ENCODE measurements at places on chromosomes 7 and 10.

DNA sequence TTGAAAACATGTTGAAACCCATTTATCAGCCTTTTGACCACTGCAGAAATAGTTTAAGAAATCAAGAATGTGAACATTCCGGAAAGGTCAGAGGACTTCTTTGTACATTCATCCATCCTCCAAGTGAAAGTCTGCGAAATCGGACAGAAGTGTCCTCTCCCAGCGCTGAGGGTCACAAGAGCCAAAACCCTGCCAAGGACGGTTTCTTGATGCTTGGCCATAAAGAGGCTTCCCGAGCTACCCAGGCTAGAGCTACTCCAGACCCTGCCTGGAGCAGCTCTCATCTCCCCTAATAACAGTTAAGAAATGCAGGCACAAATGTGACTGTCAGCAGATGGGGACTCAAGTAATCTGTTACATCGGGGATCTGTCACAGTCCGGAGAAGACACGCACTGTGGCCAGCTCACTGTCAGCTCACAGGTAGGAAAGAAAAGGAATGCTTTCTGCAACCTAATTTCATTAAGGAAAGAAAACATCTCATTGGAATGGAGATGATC, 4.5 kb upstream of the CYTH3 start:
- DNase-seq = no peak

DNA sequence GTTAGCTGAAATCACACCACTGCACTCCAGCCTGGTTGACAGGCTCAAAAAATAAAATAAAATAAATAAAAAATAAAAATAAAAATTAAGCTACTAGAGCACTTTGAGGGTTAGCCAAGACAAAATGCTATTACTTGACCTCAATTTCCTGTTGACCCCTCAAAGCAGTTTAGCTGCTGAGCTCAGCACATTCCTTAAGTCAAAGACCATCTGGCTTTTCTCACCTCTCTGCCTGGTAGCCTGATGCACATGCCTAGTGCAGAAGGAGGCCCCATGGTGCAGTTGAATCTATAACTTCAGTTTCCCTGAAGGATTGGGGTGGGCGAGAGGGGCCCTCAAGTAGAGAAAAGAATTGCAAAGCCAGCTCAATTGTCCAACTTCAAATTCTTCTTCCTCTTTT, 211.1 kb upstream of the GALNT17 start:
- DNase-seq = no peak

GRCh38 chr7:142454862-142455261, 197.0 kb upstream of the PRSS58 start:
- no peak for DNase-seq

GRCh38 chr7:65216469-65216868, 157.2 kb upstream of the ZNF92 start:
- DNase-seq = no peak

DNA sequence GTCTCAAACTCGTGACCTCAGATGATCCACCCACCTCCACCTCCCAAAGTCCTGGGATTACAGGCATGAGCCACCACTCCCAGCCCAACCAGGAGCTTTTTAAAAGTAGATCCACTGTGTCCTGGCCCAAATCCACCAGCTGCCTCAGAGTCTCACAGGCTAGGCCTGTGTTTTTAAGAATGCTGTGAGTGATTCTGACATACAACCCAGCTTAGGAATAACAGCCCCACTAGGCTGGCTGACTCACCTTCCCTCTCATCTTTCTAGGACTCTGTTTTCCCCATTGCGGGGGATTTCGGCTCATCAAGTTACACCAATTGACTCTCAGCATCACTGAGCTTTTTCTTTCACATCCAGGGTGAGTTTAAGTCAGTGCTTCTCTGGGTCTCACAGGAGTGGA, 207.6 kb downstream of the SKIDA1 start:
- no peak for DNase-seq

GRCh38 chr7:92456236-92456635, 9.0 kb downstream of the GATAD1 start:
- DNase-seq = no peak

- no peak for DNase-seq
These were observed 308.8 kb downstream of the SEMA3D start for GRCh38 chr7:84877943-84878570.

GRCh38 chr10:64648915-64649314, 1127.7 kb downstream of the REEP3 start:
- DNase-seq = no peak

- no peak for DNase-seq
These were observed 163.6 kb downstream of the CAMK1D start for GRCh38 chr10:12513003-12513365.

DNA sequence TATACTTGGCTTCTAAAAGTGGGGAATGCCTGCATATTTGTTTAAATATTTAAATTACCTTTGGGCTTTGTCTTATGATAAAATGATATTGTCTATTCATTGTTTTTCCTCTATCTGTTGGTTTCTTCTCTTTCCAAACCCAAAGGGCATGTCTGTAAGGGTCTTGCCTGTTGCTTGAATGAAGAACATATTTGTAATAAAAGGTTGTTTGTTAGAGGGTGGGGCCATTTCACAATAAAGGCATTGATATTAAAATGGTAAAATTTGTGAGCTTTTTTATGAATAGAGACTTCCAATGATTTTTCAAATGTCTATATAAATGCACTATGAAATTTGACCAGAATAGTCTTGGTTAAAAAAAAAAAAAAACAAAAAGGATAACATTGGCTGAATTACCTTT, 105.2 kb downstream of the DKK1 start:
- DNase-seq = no peak

GRCh38 chr7:126690848-126691751, 561.6 kb downstream of the GRM8 start:
- DNase-seq = no peak

DNA sequence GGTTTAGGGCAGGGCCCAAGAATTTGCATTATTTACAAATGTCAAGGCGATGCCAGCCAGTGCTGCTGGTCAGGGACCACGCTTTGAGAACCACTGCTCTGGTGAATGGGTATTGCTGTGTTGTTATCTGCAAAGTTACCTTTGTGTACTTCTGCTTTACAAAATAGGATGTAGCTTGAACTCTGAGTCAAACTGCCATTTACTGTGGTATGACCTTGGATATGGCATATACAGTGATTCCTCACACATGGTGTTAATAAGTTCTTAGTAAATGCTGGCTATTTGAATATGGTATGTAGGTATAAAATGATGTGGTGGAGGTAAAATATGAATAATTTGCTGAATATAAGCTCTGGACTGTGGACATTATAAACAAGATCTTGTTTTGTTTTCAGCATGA, 148.9 kb downstream of the AUTS2 start:
- no peak for DNase-seq

DNA sequence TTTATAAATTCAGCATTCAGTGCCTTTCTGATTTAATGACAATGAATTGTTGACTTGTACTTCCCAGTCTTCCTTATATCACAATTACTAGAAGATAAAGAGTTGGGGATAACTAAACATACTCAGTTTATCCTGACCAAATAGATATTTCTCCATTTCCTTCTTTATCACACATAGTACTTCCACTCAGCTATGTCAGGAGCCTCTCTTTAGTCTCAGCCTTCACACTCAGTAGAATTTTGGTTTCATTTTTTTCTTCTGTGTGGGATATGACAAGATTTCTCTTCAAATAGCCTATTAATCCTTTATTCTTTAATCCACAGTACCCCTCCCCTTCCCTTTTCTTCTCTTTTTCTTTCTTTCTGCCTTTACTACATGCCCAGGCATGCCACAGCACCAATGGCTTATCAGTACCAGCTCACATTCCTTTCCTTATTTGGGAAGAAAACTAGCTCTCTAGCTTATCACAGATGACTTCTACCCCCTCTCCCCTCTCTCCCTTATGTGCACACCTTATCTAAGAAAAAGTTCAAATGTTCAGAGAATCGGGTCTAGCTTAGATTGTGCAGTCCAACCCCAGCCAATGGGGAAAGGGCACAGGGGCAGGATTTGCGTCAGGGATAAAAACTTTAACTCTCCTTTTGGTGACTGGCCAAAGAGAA, 109.0 kb downstream of the PHF14 start:
- DNase-seq = no peak

DNA sequence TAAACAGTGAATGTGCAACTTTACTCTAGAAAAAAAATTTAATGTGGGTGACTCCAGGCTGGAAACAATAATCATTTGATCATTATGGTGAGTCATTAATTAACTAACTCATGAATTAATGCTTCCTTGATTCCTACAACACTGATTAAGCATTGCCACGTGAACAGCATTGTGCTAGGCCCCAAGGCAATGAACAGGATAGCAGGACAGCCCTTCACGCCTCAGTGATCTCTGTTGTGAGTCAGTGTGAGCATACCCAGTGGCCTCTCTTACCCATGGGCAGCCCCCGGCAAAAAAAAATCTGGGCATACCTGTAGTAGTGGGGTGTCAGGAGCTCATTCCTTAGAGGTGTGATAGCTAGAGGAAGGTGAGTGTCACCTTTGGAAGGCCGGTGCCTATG, 76.0 kb downstream of the DENND2A start:
- no peak for DNase-seq

- DNase-seq = no peak
These were observed 17.6 kb upstream of the PAX2 start for GRCh38 chr10:100727808-100728207.

DNA sequence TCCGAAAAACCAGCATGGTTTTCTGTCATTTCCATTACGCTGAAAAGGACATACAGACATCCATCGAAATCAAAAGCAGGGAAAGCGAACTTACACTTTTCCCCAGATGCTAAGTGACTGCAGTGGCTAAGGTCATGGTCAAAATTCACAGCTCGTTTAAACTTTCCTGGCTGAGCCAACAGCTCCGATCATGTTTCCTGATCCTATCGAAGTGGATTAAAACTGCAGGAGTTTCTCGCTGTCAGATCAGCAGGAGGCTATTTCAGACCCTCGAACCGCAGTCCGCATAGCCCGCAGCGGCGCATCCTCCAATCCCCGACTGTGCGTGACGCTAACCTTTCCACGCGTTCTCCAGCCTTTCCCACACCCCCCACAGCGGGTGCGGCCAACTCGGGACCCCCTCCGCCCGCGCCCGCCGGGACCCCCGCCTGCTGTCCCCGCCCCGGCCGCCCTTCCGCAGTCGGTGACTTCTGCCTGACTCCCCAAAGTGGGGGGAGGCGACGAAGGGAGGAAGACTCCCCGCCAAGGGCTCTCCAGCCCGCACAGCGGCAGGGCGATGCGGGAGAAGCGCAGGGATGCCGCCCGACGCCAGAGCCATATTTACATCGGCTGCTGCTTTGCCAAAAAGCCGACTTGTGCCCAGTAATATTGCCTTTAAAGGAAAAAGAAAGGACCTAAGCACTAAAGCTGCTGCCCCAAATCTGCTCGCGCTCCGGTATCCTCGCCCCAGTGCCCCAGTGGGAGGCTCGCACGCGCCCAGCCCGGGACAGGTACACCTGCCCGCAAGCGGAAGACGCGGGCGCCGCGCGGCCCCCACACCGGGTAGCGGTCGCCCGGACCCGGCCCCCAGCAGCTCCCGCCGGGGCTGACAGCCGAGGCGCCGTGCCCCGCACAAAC, 1.2 kb downstream of the PIP4K2A start:
- DNase-seq = no peak

DNA sequence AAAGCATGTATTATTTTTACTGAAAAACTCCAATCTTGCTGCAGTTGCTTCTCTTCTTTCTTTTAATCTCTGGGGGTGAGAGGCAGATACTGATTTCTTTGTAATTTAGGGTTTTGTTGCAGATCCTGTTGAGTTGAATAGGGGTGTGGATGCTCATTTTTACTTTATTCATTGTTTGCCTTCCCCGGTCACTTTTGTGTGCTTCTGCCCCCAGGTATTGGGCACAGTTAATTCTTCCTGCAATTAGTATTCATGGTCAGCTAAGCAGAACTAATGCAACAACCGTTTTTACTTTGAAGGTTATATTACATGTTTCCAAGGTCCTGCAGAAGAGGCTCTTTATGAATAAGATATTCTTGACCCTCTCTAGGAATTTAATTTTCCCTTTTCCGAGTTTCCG, 96.4 kb downstream of the BUB3 start:
- no peak for DNase-seq

DNA sequence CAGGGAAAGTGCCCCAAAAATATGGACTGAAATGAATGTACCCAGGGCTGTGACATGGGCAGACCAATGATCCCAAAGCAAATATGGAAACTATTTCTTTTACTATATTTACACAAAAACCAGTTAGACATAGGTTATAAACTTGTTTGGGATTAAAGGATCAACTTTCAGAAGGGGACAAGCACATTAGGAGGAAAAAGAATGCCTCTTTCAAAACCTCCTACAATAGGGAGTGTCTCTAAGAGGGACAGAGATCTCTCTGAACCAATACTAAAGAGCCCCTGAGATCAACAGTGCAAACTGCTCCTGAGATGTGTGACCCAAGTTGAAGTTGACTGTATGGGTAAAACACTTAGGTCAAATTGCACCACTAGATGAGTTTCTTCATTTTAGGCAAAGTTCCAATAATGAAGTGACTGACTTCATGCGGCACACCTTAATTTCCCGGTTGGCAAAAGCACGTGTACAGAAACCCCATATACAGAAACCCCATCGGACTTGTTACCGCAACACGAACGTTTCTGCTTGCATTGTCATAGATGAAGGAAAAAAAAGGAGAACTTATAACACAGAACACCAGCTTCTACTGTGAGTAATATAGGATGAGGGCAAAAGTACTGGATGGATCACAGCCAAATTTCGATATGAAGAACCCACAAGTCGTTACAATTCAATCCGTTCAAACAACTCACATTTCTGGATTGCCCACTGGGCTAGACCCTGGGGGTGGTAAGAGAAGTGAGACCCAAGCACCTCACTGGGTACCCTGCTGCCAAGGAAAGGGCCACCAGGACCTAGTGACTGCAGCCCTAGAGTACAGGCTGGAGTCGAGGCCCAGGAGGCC, 4.3 kb downstream of the SVIL start:
- DNase-seq = no peak

Measured in GF-D8 (cell line).